ENCODE measurements at places on chromosomes 5 and 9.

- DNase-seq = no peak
Measured at GRCh38 chr9:20662156-20662555, 21.9 kb upstream of the FOCAD start.

- no peak for DNase-seq
Measured at GRCh38 chr5:113064806-113065205, 88.2 kb downstream of the DCP2 start.

- no peak for DNase-seq
Measured at GRCh38 chr9:1001838-1002237, 25.4 kb downstream of the DMRT3 start.

- peak; percentile 96 for DNase-seq
Measured at GRCh38 chr5:133968204-133968980, at the start of gene C5orf15. Gene C5orf15 (minus strand): TSS chr5:133968625. CDS start chr5:133968584, 41 bp downstream.

GRCh38 chr9:110427497-110428104, 89.9 kb upstream of the TXNDC8 start:
- DNase-seq = peak; percentile 52

- no peak for DNase-seq
Measured at GRCh38 chr5:72465066-72465465, 42.1 kb downstream of the ZNF366 start.

- no peak for DNase-seq
Measured at GRCh38 chr5:147901599-147902039, 4.7 kb downstream of the C5orf46 start.

DNA sequence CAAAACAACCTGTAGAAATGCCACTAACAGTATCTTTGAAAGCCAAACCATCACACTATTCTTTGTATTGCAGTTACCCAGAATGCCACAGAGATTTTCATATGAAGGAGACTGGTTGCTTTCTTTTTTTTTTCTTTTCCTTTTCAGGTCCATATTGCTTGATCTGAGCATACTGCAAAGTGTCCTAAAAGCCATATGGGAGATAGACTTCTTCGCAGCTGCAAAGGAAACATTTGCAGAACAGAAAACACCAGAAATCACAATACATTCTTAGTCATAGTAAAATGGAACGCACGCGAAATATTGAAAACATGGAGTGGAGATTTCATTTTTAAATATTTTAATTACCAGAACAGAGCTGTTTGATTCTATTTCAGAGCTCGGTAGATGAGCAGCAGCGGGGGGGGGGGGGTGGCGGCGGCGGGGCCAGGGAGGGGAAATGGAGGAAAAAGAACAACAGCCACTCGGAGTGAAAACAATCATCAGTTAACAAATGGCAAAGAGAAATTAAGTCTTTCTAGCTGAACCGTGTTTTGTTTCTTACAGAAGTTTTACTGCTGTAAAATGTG, 284.1 kb downstream of the NFIB start:
- DNase-seq = no peak

GRCh38 chr5:43422143-43422542, 10.0 kb upstream of the CCL28 start:
- DNase-seq = no peak

- no peak for DNase-seq
Measured at GRCh38 chr5:134133995-134134541, 19.6 kb downstream of the TCF7 start.

DNA sequence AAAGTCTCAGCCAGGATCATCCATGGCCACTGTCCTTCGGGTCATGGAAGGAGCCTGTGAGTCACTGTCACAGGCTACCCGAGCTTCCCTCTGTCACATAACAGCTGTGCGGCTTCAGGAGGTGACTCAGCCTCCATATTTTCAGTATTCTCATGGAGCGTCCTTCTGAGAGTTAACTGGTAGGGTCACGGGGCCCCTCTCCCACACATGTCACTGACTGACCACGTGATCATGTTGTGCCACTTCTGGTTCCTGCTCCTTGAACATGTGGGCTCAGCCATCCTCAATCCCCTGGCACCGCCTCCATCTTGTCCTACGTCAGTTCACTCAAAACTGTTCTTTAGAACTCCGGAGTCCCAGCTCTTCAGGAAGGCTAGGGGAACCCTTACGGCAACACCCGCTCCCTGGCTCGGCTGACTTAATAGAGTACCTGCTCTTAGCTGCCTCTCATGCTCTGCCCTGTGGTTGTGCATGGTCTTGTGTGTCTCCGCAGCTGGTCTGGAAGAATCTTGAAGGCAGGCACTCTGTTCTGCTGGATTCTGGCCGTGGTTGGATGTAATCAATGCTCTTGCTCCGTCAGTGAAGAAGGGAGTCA, 182.8 kb downstream of the ICE1 start:
- no peak for DNase-seq

GRCh38 chr5:98700730-98701129, 72.7 kb upstream of the RGMB start:
- DNase-seq = no peak

DNA sequence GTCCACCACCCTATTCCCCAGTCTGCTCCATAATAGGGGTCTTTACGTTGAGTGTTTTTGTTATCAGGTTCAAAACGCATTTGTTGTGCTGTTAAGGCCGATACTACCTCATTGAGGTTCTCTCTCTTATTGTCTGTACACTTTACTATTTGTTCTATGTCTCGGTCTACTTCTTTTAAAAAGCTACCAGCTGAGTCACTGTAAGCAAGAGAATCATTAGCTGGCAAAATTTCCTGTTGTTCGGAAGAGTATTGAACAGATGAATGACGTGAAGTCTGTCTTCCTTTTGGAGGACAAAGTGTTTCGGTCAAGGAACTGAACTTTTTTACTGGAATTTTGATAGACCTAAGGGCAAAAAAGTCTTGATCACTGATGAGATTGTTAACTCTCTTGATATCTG, 10.3 kb downstream of the LYSMD3 start:
- no peak for DNase-seq

GRCh38 chr5:73446631-73447529, 1.7 kb downstream of the FOXD1 start:
- peak; percentile 13 for DNase-seq

DNA sequence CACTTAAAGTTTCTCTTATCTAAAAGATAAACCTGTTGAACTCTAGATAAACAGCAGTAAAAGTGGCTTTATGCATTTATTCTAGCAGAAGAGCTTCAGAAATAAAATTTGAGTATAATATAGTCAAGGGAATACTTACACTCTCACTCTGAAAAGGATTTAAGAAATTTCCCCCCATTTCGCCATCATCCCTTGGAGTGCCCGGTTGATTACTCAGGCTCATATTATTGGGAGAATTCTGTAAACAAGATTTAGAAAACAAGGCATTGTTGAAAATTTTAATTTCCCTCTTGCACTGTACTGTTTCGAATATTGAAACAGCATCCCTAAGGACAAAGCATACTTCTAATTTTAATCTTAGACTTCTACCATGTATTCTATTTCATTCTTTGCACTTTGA, 34.5 kb upstream of the ACOT12 start:
- no peak for DNase-seq

GRCh38 chr9:114855488-114855887, 49.6 kb upstream of the TNFSF15 start:
- no peak for DNase-seq
